ENCODE measurements at places on chromosomes 13 and 19.

DNA sequence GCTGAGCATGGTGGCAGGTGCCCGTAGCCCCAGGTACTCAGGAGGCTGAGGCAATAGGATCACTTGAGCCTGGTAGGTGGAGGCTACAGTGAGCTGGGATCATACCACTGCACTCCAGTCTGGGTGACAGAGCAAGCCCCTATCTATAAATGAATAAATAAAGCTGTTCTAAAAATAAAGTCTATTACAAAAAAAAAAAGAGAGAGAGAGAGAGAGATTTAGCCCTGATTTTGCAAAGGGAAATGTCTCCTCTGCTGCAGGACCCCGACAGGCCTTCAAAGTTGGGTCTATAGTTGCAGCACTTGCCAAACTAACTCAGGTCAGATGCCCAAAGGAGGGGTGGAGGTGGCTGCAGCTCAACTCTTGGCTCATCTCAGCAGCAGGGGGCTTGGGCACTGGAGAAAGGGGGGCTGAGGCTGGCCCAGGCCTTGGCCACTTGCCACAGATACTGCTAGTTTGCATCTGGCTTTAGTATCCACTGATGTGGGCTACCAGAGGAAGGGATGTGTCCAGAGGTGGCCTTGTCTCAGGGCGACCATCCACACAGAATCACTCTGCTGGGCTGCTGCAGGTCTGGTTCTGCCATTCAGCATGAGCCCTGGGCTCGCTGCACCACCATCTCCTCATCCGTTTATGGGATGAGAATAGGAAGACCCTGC lies 30.8 kb upstream of the AKT2 start:
- no peak for DNase-seq

GRCh38 chr13:29039212-29039611 lies 219.1 kb downstream of the MTUS2 start:
- DNase-seq = no peak

- DNase-seq = peak; percentile 47
Observed at GRCh38 chr19:12946092-12946721, 545 bp downstream of the RAD23A start.

- DNase-seq = no peak
Observed at GRCh38 chr13:112903071-112903577, 65.9 kb upstream of the MCF2L start.

DNA sequence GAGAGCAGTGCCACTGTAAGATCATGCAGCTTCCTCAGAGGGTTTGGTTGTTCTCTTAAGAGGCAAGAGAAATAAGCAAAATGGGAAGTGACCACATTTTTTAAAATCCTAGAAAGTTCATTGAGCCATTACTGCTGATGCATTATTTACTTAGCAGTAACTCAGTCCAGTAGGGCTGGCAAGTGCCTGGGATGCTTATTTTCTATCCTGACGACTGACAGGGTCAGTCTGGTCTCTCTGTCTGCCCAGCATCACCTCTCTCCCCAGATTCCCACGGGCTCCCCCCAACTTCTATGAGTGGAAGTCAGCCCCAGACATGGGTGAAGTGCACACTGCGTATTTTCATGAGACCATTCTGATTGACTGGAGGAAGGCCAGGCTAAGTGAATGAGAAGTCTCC lies 10.4 kb downstream of the SHISA2 start:
- DNase-seq = no peak

- DNase-seq = no peak
Observed at GRCh38 chr19:33348301-33349010, 25.1 kb upstream of the CEBPG start.

All from stimulated activated CD4-positive, alpha-beta T cell treated with anti-CD3 and anti-CD28 coated beads, TNF-alpha, amount 100 ng/mL, for 24 hours (primary cell).